ENCODE measurements at places on chromosomes 7 and 10.

DNA sequence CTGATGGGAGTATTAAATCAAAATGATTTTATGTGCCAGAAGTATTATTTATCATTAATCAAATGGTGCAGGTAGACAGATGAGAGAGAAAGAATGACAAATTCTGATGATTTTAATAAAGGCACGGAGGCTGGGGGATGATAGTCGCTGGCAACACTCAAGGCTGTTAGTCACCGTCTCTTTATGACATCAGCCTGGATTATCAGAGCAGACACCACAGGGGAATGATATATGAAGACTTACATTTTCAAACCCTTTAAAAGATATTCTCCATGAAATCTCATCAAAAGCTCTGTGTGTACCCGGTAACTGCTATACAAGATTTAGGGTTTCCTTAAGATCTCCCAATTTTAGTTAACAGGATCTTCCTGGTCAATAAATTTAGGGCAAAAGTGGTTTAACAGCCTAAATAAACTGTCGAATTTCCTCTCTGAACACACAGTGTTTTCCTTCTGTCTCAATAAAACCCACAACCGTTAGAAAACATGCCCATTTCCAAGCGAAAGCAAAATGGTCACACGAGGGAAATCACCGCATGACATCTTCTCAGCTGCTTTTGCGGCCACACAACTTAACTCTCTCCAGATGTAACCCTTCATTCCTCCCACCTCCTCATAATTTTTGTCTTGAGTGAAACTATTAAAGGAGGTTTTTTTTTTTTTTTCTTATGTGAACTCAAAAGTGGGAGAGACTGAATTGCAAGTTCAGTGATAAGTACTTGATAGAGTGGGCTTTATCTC, 133.2 kb upstream of the FAM171A1 start:
- DNase-seq: no peak

- no peak for DNase-seq
Observed at GRCh38 chr10:53403688-53404087, 631.1 kb upstream of the MBL2 start.

GRCh38 chr10:24376731-24377130, 167.8 kb downstream of the KIAA1217 start:
- DNase-seq: no peak

DNA sequence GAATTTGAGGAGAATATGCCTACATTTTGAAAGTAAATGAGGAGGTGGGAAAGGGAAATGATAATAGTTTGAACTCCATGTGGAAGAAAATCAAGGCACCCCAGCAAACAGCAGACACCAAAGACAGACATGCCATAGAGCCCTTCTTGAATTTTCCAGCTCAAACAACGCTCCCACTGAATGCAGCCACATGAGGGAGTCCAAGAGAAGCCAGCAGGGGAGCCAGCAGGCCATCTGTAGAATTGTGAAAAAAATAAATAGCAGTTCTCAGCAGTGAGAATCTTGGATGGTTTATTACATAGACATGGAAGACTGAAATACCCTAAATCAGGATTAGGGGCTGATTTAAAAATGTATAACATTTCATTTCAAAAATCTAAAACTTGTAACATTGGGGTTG, 1567.3 kb upstream of the LRRTM3 start:
- no peak for DNase-seq

DNA sequence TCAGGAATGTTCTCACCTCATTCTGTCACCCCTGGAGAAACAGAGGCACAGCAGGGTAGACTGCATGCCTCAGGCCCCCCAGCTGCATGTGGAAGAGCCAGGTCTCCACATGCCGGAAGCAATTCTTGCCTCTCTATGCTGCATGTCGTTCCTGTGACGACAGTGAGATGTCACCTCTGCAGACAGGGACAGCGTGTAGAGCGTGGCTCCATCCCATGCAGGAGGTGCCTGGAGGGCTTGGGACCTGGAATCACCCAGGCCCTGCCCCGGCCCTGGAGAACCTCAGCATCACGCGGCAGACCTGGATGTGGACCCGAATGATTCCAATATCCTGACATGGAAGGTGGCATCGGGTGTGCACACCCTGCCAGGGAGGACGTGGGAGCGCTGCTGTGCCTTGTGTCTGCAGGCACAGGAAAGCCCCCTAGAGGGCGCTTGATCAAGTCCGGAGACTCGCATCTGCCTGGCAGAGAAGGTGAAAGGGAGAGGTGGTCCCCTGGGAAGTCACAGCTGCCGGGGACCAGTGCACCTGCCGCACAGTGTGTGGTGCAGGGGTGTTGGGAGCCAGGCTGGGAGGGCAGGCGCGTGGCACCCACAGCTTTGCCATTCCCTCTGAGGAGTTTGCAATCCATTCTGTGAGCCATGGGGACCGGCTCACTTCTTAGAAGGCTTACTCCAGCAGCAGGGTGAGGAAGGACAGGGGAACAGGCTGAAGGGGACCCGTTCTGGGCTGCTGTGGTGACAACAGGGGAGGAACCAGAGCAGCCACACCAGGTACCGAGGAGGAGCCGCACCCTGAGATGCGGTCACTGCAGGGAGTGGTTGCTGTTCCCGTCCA, 45.3 kb upstream of the EN2 start:
- DNase-seq: no peak
